Placental epithelial cell (primary cell): ENCODE measurements at places on chromosomes 3 and 15. TPM values are rescaled to one million over a fixed set of nuclear protein-coding genes. Genes with fewer than 3 reads are reported as not detected.

Gene TMEM207
- total RNA-seq: not detected in 2 replicates

Gene SNTN
- not detected in 2 replicates for total RNA-seq

Gene CFAP161
- 0.39 TPM in 1 of 2 replicates, not detected in the other for total RNA-seq

Gene ANKRD34C
- total RNA-seq: under 0.01 and 0.87 TPM in 2 replicates

Gene RTP4
- not detected in 2 replicates for total RNA-seq

Gene SERINC4
- total RNA-seq: 0.39 TPM in 1 of 2 replicates, not detected in the other

Gene TNFAIP8L3
- total RNA-seq: not detected in 2 replicates

Gene UROC1
- not detected in 2 replicates for total RNA-seq

Gene EPHA3
- under 0.01 and 0.11 TPM in 2 replicates for total RNA-seq

Gene NAA50
- 36.5 and 110 TPM in 2 replicates for total RNA-seq

Gene FOXB1
- 0.11 and 0.39 TPM in 2 replicates for total RNA-seq

Gene GOLGA6L25
- not detected in 2 replicates for total RNA-seq

Gene CA12
- total RNA-seq: 0.39 and 0.87 TPM in 2 replicates
